GM18507 (cell line): ENCODE measurements at places on chromosomes 11 and 22.

DNA sequence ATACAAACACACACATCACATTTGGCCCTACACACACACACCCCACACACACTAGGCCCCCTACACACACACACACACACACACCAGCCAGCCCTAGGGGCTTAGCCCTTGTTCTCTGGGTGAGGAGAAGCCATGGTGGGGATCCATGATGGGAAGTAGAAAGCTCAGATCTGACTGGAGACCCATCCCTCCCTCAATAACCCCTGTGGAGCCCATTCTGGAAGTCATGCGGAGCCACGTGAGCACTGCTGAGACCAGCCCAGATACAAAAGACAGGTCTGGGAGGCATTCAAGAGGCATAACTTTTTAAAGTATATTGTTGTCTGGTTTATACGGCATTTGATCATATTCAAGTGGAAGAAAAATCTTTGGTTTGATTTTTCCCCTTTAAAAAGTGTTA lies 448.5 kb downstream of the SOX6 start:
- DNase-seq = no peak

DNA sequence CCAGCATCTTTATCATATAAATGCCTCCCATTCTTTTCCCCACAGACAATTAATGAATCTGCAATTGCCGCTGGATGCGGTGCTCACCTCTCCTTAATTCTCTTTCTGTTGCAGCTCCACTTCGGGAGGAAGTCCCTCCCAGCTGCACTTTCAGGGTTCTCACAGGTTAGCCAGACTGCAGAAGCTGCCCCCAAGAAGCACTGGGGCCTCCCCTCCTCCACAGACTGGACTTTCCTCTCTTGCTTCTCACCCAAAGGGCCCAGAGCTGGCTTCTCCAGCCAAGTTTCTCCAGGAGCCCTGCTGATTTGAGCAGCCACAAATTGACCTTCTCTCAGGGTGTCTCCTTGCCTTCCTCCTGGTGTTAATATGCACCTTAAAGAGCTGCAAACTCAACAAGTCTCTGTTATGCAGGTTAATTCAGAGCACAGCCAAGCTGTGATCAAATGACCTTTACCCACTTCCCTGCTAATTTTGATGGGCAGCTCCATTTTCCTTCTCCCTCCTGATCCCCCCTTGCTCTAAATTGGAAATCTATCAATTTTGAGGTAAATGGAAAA lies 298.9 kb downstream of the BUD13 start:
- DNase-seq = no peak

- no peak for DNase-seq
Measured at GRCh38 chr22:25091458-25091857, 108.2 kb upstream of the CRYBB3 start.

DNA sequence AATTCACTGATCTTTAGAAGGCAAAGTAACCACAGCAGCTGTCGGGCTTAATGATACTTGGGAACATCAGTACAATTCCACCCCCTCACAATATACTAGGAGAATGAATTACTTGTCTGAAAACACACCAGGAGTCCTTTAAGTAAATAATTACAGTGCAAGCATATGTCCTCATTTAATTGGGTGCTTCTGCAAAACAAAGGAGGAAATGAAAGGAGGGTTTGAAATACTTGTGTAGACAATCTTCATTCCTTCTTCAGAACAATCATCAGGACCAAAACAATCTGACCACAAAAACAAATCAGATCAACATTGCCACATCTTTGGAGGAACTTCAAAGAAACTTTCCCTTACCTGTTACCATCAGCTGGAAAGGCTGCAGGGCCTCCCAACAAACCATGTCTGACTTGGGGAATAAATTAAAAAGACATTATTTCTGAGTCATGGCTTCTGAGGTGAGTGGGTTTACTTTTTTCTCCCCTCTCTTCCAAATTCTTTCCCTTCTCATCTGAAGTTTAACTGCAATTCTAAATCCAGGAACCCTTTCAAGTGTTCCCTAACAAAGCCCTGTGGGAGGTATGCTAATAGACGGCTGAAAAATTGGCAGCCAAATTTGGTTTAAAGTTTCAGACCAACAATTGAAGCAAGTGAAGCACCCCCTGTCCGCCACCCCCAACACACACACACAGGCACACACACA lies 12.5 kb upstream of the CCDC117 start:
- no peak for DNase-seq

- DNase-seq = no peak
Measured at GRCh38 chr11:3171931-3172560, 6.9 kb upstream of the OSBPL5 start.

DNA sequence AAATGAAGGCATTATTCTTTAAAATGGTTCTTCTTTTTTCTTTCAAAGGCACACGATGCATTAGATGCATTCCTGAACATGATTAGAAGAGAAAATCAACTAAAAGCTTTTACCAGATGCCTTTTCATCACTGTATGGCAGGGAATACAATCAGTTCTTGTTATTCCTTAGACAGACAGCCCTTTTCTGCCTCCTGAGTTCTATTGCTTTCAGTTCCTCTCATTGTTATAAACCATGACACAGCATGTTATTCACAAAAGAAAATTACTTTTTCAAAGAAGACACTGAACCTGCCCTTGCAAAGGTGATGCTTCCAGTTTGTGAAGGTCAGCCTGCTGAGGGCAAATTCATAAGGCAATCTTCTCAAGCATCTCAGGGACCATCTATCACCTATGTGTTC lies 70.1 kb downstream of the FAM181B start:
- no peak for DNase-seq

- no peak for DNase-seq
Measured at GRCh38 chr11:130773244-130773820, 142.9 kb downstream of the SNX19 start.

- DNase-seq = no peak
Measured at GRCh38 chr22:25054943-25055511, 102.5 kb downstream of the KIAA1671 start.

- DNase-seq = no peak
Measured at GRCh38 chr11:74577624-74578396, 14.6 kb upstream of the POLD3 start.

GRCh38 chr11:67119585-67120391 lies 725 bp downstream of the KDM2A start:
- no peak for DNase-seq

- DNase-seq = peak; percentile 12
Measured at GRCh38 chr11:114159802-114160632, 100.5 kb downstream of the ZBTB16 start.

DNA sequence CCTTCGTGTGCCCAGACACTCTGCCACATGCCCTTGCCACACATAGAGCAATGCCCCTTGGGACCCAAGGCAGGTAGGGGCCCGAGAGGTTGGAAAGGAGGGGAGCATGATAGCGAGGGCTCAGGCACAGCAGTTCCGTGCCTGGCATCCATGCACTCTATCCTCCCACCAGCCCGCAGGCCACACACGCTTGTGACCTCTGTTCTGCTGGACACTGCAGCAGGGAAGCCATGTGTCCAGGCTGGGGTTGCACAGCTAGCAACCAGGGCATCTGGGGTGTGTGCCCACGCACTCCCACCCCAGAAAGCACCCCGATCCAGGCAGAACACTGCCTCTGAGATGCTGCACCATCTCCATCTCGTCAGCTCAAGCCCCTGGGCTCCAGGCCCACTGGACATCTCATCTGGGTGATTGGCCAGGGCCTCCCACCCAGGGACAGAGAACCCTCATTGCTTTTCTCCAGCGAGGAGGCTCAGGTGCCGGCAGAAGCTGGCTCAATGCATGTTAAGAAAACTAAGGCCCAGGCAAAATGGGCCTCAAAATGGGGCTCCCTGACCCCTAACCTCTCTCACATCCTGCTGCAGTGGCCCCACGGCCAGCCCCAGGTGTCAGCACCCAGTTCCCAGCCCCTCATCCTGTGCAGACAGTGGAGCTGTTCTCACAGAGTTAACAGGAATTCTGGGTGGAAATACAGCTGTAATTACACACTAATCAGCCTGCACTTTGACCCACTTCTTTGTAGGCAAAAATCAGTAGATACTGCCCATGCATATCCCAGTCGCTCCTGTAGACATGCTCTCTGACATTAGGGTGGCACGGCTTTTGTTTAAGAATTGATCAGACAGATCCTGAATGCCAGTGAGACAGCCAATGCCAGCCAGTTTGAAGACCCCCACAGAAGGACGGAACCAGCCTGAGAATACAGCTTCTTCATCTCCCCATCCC lies 173.9 kb upstream of the B3GAT1 start:
- DNase-seq = no peak

DNA sequence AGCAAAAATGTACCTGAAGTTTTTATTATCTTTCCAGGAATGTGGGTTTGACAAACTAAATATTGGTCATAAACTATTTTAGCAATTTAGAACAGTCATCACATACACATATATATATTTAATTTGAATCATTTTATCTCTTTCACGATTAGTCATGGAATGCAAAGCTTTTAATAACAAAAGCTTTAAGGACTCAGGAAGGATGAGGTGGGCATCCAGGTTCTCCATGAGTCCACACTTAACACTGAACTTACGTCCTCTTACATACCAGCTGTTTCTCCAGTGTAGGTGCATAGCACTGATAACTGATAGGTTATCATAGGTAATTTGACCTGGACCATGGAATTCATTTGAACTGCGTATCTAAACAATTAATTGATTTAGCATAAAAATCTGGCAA lies 28.1 kb upstream of the GNAZ start:
- DNase-seq = no peak

GRCh38 chr11:44226945-44227344 lies 83.0 kb downstream of the ALX4 start:
- no peak for DNase-seq

DNA sequence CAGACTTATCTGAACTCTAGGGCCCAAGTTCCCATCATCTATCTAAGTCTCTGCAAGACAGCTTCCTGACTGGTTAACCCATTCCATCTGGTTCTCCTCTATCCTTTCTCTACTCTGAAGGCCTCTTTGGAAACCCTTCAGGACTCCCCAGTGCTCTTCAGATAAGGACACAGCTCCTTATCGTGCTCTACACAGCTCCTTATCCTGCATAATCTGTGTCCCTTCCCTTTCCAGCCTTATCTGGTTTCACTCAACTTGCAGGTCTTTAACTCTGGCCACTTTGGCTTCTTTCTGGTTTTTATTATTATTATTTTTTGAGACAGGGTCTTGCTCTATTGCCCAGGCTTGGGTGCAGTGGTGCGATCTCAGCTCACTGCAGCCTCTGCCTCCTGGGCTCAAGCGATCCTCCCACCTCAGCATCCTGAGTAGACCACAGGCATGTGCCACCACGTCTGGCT lies 10.6 kb downstream of the ENDOD1 start:
- DNase-seq = no peak

DNA sequence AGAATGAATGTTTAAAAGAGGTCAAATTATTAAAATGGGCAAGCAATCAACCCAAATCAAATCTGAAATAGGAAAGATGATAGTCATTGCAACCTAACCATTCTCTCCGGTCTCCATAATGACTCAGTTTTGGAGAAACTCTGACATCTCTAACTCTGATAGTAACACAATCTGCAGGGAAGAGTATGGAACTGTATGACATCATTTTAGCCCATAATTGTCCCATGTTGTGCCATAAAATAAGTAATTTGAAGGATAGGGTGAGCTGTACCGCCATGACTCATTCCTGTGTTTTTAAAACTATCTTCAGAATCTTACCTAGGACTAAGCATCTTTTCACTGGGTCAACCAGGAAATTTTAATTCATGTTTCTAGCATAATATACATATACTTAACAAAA lies 350.8 kb downstream of the DLG2 start:
- no peak for DNase-seq

DNA sequence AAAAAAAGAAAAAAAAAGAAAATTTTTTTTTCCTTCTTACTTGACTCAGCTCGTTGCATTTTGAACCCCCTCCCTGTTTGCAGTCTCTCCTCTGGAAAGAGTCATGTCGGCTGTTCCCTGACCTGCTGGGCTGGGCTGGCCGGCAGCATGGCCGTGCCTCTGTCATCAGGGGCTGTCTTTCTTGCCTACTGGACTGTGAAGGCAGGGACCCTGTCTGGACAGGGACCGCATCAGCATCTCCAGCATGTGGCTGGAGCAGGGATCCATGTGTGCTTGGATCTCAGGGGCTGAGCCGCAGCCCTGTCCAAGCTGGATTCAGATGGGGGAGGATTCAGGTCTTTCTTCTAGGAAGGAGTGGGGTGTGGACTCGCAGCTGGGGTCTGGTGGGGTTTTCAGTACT lies 15.5 kb downstream of the FBLN1 start:
- DNase-seq = no peak

DNA sequence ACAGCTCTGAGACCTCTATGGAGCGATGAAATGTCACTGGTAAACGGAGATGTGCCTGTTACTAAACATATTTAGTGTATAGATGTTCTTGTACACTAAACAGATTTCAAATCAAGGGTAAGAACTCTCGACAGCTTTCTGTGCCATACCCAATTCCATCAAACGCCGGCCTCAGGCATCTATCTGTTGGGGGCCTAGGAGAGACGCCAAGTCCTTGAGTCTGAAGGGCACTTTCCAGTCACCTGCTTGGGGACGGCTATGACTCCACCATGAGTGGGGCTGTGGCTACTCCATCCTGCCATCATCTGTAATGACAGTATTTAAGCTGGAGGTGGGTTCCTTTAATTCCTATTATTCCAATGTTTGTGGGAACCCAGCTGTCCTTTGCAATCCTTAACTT lies 87.8 kb downstream of the SHANK2 start:
- DNase-seq = no peak

DNA sequence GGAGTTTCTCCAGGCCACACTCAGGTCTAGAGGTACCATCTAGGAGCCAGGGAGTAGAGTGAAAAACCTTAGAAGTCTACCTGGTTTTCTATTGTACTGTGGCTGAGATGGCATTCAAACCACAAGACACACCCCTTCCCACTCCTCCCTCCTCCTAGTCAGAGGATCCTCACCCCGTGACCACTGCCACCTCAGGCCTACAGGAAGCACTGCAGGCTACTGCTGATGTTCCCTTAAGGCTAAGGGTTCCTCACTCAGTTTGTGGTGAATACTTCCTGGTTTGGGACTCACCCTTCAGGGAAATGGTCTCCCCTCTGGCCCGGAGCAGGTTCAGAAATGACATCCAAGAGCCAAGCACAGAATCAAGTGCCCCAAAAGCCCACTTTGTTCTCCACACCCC lies 1293.9 kb downstream of the JRKL start:
- no peak for DNase-seq

DNA sequence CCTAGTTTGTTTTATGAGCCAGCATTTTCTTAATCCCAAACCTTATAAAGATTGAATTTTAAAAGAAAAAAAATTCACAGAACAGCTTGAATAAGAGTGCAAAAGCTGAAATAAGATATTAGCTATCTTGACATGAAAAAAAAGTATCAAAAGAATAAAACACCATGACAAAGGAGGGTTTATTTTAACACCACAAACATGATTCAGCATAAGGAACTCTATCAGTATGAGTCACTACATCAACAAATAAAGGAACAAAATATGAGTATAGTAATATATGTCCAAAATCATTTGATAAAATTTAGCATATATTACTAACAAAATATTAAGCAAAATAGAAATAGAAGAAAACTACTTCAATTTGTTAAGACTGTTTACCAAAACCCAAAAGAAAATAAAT lies 9.6 kb upstream of the LMO1 start:
- DNase-seq = no peak

DNA sequence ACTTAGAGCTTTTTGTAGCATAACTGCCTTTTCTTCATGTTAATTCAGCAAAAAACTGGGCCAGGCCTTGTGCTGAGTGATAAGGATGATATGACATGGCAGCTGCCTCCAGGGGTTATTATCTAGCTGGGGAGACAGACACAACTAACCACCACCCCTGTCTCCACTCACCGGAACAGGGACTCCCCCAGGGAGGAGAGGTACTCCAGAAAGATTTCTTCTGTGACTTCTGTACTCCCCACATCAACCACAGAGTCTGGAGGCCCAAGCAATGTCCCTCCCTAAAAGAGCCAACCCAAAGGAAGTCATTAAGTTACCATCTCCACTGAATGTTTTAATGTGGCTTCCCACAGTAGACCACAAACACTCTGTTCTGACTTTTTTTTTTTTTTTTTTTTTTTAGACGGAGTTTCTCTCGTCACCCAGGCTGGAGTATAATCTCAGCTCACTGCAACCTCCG lies 14.3 kb upstream of the PMM1 start:
- DNase-seq = no peak
